ENCODE measurements at places on chromosomes 2 and 18.

GRCh38 chr2:72982781-72983499 lies 65.6 kb downstream of the EMX1 start:
- no peak for DNase-seq

GRCh38 chr2:84459944-84460429 lies 907 bp upstream of the SUCLG1 start:
- DNase-seq, result peak; percentile 11

DNA sequence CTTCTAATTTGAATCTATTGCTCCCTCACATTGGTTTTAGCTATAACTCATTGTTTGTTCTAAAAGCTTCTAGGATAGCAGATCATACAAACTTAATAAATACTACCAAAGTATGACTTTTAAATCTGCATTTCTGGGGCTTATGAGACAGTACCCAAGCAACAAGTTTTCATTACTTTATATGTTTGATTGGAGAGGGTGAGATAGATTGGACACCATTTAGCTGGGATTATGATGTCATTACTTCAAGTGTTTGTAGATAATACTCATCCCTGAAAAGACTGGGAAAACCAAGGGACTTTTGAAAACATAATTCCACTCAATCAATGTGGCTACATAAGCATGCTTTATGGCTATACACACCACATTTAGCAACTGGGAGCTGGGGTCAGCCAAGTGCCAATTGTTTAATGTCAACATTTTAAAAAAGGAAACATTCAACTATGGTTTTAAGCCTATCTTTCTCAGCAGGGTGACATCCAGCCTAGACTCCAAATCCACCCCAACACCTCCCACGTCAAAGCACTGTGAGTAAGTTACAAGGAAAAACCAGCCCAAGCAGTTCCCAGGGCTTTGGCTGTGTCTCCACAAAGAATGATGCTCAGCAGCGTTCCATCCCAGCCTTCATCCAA lies 119.9 kb downstream of the ETAA1 start:
- no peak for DNase-seq

- DNase-seq, result no peak
Observed at GRCh38 chr2:127217470-127218325, 2.4 kb downstream of the CYP27C1 start.

DNA sequence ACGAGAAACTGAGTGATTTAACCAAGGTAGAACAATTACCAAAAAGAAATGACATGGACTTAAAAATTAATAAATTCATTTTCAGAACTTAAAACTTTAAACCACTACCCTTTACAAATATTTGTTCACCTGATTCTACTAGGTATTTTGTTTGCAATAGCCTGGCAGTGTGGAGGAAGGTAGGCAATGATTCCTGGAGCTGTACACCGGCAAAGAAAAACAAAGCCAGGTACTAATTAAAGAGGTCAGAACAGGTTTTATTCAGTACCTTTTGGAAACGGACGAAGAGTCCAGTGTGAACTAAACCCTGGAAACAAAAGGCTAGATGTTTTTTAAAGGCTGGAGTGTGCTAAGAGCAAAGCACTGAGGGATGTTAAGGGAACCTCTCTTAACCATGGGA lies 561.3 kb upstream of the FSHR start:
- DNase-seq, result no peak

DNA sequence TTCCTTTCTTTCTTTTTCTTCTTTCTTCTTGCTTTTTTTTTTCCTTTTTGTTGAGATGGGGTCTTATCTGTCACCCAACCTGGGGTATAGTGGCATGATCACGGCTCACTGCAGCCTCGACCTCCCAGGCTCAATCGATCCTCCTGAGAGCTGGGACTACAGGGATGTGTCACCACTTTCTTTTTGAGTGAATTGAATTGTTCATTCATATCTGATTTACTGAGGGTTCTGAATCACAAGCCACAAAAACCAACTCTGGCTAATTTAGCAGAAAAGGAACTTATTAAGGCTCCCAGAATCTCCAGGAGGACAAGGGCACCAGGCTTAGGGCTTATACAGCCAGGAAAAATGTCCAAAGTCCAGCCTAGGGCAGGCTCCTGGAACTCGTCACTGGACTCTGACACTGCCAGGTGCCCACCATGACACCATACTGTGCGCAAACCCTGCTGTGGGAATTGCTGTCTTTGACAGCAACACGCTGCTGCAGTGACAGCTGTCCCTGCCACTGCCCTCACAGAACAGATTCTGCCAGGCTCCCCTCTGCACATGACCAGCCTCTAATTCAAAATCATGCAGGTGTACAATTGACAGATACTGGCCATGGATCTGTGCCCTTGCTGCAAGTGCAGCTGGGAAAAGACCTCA lies 42.9 kb upstream of the EML6 start:
- no peak for DNase-seq

GRCh38 chr18:60671021-60671420 lies 298.4 kb upstream of the MC4R start:
- DNase-seq, result no peak

DNA sequence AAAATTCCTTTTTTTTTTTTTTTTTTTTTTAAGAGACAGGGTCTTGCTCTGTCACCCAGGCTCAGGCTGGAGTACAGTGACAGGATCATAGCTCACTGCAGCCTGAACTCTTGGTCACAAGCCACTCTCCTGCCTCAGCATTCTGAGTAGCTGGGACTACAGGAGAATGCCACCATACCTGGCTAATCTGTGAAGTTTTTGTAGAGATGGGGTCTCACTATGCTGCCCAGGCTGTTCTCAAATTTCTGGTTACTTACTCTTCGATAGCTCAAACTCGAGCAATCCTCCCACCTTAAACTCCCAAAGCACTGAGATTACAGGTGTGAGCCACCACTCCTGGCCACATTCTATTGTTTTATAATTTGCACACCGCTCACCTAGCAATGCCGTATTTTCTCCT lies 27.0 kb downstream of the RNF149 start:
- no peak for DNase-seq

- no peak for DNase-seq
Observed at GRCh38 chr2:31051258-31052140, 86.7 kb downstream of the GALNT14 start.

DNA sequence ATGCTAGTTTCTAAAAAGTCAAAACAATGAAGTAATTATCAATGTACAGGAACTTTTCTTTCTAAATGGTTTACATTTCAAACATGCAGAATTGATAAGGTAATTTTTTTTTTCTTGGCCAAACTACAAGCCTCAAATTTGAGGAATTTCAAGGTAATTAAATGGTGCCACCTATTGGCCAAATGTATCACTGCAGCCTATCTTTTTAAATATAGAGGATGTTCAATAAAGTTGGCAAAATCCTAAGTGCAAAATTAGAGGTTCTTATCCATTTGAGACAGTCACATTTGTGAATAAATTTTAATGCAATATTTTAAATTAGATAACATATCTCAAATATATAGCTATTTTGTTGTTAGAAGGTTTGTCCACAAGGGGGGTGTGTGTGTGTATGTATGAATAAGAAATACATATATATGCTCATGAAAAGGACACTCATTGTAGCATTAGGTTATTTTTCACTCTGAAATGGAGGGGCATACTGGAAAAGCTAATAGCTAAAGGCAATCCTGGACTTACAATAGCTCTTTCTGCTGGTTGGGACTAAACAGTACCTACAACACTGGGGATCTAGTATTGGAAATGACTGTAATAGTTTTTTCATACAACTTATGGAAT lies 26.2 kb downstream of the MMADHC start:
- DNase-seq, result peak; percentile 47

GRCh38 chr18:50090370-50091312 lies 104.3 kb downstream of the MYO5B start:
- DNase-seq, result no peak

- DNase-seq, result no peak
Observed at GRCh38 chr2:101781326-101781725, 83.8 kb downstream of the MAP4K4 start.

DNA sequence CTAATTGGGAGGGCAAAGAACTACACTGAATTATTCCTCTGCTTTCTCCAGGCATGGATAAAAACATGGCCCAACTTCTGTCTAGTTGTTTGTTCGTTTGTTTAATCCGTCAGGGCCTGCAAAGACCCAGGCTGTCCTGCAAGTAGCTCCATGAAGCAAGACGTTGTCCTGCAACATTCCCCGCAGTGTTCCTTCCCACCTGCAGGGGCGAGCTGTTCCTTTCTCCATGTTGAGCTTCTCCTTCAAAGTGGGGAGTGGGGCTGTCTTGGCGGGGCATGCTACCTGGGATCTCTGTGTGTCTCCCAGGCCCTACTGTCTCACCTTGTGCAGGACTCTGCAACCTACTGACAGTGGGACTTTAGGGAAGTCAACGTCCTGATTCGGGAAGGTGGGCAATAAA lies 264.0 kb upstream of the SMIM21 start:
- DNase-seq, result no peak

Data from ACHN (cell line).